Activated gamma-delta T cell treated with Interleukin-2 at 50 U/mL for 16 hours (primary cell): ENCODE measurements at places on chromosomes 11 and 22.
A peak's percentile ranks its signal among the peaks of the same experiment; 100 is the strongest.

- no peak for DNase-seq
Observed at GRCh38 chr11:6362185-6362872, 27.9 kb upstream of the SMPD1 start.

DNA sequence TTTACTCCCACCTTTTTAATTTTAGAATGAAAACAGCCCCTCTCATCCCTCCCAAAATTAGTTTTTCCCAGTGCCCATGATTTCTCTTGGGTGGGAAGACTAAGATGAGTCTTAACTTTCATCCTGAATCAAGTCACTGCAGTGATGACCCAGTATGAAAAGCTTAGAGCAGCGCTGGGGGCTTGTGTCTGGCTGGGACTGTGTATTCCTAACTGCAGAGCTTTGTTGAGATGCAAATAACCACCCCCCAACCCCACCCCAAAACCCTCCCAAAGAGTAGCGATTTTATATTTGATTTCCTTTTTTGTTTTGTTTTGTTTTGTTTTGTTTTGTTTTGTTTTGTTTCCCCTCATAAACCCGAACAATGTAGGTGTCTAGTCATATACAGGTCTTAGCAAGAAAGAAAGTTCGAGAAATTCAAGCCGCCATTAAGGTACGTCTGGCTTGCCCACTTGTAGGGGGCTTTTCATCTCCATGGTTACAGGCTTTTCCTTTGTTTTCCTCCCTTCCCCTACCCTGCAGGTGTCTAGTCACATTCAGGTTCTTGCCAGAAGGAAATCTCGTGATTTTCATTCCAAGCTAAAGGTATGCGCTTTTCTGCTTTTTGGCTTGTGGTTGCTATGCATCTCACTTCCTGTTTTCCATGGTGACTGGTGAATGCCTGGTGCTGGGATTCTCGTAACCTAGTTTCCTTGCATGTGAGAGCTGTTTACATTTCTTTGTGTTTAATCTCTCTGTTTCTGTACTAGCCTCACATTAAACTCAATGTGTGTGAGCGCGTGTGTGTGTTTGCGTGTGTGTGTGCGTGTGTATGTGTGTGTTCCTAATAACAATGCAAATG lies 144.6 kb upstream of the RASSF10 start:
- no peak for DNase-seq

- DNase-seq = no peak
Observed at GRCh38 chr11:73965764-73966121, 14.9 kb downstream of the DNAJB13 start.

DNA sequence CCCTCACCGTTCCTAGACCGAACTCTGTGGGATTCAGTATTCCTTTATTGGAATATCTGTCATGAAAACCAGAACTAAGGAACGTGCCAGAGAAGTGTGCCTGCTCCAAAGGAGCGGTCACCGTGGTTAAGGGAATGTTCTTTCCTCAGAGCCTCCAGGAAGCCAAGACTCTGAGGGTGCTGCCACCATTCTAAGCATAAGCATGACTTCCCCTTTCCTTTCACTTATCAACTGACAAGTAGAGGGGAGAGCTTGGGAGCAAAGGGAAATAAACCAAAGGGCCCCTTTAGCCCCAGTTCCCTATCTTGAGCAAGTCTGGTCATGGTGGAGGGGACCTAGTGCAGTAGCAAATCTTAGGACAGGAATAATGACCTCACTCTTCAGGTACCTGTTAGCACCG lies 26.8 kb downstream of the CTR9 start:
- DNase-seq = no peak

- peak; percentile 26 for DNase-seq
Observed at GRCh38 chr11:106087815-106088435, 10.5 kb downstream of the AASDHPPT start.

DNA sequence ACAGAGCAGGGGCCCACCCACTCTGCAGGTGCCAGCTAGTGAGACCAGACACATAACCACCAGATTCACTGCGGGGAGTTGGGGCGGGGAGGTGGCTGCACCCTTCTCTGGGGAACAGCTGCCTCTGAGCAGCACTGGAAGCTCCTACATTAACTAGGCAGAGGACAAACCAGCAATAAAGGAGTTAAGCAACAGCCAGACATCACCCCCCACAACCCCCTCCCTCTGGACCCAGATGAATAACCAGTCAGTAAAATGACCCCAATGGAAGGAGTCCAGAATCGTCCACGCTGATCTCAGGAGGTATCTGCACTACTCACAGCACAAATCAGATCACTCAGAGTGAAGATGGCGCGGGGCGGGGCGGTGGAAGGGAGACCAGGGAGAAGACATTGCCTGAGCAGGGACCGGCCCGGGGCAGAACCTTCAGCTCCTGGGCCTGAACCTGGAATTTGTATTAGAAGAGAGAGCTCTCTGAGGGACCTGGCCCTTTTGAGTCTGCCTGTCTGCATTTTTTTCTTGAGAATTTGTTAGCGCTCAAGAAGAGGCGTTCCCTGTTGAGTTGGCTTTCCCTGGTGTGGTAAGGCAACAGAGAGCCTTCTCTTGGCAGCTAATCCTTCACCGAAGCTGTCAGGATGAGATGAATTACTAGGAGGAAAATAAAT lies 125.5 kb upstream of the NCAM1 start:
- DNase-seq = no peak

GRCh38 chr22:35537232-35537631 lies 3.4 kb upstream of the RASD2 start:
- no peak for DNase-seq

GRCh38 chr22:28029201-28029948 lies 110.3 kb upstream of the PITPNB start:
- no peak for DNase-seq

DNA sequence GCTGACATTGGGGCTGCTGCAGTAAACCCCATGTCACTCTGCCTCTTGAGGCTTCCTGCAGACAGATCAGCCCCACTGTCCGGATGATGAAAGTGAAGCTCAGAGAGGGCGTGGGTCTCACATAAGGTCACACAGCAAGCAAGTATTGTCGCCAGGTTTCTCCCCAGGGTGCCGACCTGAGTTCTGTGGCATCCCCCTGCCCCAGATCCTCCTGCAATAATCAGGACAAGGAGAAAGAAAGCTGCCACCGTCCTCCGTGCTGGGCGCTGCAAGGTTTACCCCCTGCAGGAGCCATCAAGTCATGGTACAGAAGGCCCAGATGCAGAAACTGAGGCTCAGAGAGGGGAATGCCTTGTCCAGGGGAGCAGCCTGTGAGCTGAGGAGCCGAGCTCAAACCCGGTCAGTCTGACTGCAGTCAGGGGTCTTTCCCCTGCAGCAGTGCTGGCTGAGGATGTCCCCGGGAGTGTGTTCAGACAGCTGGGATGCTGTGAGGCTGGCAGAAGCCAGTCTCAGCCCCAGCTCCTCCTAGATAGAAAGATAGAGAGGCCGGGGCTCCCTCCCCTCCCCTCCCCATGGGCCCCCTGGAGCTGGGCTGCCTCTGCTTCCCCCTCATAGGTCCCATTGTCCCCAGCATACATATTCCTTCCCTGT lies 13.2 kb downstream of the EMID1 start:
- DNase-seq = no peak

DNA sequence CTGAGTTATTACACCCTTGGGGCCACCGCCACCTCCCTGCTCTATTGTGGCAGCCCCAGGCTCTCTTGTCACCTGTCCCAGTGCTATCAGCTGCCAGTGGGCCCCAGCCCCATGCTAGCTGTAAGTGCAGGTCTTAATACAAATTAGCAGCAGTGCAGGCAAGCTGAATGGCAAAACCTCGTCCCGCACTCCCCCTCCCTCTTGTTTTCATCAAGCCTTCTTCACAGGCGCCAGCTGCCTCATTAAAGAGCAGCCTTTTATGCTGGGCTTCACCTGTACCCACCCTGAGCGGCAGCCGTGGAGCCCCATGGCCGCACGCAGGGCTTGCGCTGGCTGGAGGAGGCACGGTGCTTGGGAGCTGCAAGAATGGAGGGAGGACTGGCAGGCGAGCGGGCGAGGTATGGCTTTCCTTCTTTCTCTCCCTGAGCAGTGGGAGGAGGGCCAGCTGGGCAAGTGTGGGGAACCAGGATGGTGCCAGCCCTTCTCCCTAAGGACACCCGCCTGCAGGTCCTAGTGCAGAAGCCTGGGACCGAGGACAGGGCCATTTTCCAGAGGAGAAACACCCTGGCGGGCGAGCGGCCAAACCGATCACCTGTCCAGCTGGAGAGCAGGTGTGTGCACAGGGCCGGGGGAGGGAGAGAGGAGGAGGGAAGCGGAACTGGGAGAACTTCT lies 70.7 kb downstream of the FLI1 start:
- no peak for DNase-seq

GRCh38 chr11:64252003-64252872 lies 908 bp downstream of the PLCB3 start:
- DNase-seq = no peak

GRCh38 chr11:44315947-44316658 lies 6.2 kb upstream of the ALX4 start:
- DNase-seq = no peak

- DNase-seq = no peak
Observed at GRCh38 chr11:70068345-70068744, 9.8 kb upstream of the ANO1 start.

DNA sequence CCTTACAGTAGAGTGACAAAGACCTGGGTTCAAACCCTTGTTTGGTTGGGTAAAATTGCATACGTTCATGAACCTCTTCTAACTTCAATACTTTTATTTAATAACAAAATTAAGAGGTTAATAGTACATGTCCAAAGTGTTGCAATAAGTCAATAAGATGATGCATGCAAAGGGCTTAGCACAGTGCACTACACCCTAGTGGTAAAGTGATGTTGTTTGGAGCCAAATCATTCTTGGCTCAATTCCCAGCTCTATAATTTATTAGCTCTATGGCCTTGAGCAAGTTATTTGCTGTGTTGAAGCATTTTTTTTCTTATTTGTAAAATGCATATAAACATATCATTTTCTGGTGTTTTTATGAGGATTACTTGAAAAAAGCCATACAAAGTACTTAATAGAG lies 945.3 kb downstream of the LRRC4C start:
- DNase-seq = no peak

- no peak for DNase-seq
Observed at GRCh38 chr11:24068197-24068596, 428.7 kb upstream of the LUZP2 start.

- no peak for DNase-seq
Observed at GRCh38 chr22:36324414-36324813, 63.4 kb downstream of the MYH9 start.

- no peak for DNase-seq
Observed at GRCh38 chr11:119028346-119029068, 2.2 kb downstream of the SLC37A4 start.
